Activated CD4-positive, alpha-beta T cell treated with anti-CD3 and anti-CD28 coated beads for 48 hours (primary cell): ENCODE measurements at places on chromosomes 13 and 19.

- DNase-seq, result no peak
Observed at GRCh38 chr19:7924241-7924640, 1.7 kb downstream of the CTXN1 start.

GRCh38 chr13:48477191-48477855 lies 55.6 kb downstream of the RCBTB2 start:
- no peak for DNase-seq

- DNase-seq, result peak; percentile 47
Observed at GRCh38 chr19:15432018-15432494, 13.3 kb upstream of the AKAP8L start.

DNA sequence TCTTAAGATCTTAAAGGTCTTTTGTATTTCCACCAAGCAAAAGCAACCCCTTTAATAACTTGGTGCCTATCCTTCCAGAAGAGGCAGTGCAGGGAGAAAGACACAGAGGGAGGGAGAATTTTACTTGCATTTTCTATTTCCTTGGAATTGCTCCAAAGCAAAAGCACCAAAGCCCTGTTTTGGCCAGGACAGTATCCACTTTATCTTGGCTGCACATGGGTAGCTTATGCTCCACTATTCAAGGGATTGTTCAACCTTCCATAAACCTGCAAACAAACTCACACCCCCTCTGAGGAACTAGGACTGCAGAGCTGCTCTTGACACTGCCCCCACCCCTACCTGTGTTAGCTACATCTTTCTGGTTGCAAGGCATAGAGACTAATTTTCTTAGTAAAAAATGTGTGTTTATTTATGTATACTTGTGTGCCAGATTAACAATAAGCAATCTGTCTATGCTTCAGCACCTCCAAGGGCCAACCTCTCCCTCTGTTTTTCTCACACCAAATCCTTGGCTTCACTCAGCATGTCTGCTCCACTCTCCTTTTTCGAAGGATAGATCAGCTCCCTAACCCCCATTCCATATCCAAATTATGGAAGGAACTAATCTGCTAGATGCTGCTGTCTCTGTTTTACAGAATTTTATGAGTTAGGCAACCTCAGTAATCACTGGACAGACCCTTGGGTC lies 68.1 kb upstream of the KLF12 start:
- no peak for DNase-seq

- no peak for DNase-seq
Observed at GRCh38 chr13:59568306-59568705, 595.4 kb downstream of the DIAPH3 start.

GRCh38 chr13:23497191-23497590 lies 63.7 kb upstream of the SACS start:
- DNase-seq, result no peak

DNA sequence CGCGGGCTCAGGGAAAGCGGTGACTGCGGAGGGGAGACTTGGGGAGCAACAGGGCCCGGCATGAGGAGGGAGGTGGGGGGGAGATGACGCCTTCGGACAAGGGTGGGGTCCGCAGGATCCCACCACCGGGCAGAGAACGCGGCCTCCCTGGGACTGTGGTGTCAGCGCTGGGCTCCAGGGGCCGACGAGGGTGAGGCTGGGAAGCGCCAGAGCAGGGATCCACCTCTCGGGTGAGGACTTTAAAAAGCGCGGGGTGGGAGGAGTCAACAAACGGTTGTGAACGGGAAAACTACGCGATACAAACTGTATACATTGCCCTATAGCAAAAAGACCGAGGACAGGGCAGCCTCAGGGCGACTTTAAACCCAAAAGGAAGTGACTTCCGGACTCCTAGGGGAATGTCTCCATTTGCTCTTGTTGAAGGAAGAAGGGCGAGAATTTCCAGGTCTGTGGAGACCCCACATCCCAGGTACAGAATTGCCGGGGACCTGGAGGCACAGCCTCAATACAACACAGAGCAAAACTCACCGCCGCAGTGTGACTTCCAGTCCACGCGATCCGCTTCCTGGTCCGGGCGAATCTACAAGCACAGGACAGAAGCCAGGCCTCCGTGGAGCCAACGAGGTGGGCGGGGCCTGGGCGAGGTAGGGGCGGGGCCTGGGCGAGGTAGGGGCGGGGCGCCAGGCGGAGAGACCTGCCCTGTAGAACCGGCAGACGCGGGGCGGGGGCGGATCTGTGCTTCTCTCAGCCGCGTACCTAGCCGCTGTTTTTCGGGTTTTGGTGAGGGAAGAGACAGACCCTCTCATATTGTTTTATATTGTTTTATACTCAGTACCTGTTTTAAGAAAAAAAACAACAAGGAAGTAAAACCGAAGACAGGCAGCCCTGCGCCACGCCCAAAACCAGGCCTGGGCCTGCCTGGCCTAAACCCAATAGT lies at the start of gene ZNF888:
Gene ZNF888, minus strand, starts transcription at position 588 of the 937 bp plus-strand sequence. CDS start 5,555 bp downstream, outside the sequence.
- DNase-seq, result peak; percentile 86

GRCh38 chr13:45119991-45120864 lies at the start of gene GTF2F2:
TSS of gene GTF2F2 (plus strand) at chr13:45120510. CDS start at chr13:45120656, 146 bp downstream.
- DNase-seq, result peak; percentile 89

GRCh38 chr19:34961775-34962686 lies 2.0 kb downstream of the ZNF792 start:
- no peak for DNase-seq

DNA sequence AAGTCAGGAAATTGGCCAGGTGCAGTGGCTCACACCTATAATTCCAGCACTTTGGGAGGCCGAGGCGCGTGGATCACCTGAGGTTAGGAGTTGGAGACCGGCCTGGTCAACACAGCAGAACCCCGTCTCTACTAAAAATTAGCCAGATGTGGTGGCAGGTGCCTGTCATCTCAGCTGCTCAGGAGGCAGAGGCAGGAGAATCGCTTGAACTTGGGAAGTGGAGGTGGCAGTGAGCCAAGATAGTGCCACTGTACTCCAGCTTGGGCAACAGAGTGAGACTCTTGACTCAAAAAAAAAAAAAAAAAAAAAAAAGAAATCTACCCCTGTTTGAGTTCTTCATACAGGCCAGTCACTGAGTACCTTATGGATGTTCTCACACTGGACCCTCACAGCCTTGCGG lies 42.0 kb downstream of the SLC15A1 start:
- DNase-seq, result no peak

DNA sequence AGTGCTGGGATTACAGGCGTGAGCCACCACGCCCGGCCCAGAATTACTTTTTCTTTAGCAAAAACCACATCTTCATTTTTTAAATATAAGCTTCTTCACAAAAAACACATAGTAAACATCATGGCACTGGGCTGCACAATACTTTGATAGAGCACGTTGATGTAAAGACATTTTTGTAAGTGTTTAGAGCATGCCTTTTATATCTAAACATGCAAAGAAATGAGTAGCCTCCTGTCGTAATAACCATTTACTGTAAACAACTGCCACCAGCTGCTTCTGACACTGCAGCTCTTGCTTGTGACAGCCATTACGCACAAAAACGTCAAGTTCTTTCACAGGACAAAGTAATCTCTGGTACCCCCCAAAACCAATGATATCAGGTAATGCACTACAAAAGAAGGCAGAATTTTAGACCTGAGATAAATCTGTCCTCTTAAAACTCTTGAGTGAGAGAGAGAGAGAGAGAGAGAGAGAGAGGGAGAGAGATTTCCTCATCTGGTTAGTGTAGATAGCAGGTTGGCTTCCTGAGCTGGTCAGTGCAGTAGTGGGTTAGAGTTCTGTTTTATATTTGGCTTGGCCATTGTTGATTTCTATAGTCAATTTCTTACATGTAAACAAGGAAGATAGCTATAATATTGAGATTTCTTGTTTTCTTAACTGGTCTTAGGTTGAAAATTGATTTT lies 6.7 kb upstream of the ZNF548 start:
- DNase-seq, result no peak

- no peak for DNase-seq
Observed at GRCh38 chr13:80361883-80362327, 21.0 kb upstream of the SPRY2 start.

- DNase-seq, result no peak
Observed at GRCh38 chr13:28542804-28543203, 47.9 kb upstream of the FLT1 start.
